Ovary (tissue), 10 donors: ENCODE measurements at places on chromosomes 7 and 10. TPM values are rescaled to one million over a fixed set of nuclear protein-coding genes. Genes with fewer than 3 reads are reported as not detected.

DNA sequence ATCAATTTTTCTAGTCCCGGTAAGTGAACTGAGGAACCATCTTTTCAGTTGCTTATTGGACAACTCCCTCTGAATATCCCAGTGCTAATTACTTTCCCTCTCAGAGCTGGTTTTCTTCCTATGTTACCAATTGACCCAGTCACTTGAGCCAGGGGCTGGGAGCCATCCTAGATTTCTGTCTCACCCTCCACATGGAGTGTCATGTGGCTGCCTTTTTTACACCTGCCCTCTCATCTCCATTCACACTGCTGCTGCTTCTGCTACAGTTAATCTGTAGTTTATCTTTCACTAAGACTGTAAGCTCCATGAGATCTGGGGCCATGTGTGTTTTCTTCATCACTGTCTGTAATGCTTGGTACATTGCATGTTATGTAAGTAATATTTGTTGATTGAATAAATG lies 35.8 kb downstream of the VCL start:
- no peak for DNase-seq

DNA sequence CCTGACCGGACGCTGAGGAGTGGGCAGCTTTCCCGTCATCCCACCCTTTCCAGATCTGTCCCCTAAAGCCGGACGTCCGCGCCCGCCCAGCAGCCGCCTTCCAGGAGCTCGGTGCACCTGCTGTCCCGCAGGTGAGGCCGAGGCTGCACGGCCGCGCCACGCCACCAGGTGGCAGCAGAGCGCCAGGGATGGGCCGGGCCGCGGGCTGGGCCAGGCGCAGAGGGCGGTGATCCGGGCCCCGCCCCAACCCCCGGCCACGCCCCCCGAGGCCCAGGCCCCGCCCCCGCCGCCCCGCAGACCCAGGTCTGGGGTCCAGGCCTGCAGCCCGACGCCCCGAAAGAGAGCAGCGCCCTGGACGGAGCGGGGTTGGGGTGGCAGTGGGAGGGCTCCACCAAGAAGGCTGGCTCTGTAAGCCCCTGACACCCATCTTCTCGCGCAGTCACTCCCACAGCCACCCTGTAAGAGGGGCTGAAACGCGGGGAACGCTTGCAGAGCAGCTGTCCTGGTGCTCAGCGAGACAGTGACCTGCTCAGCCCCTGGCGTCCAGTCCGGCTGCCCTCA lies 32.2 kb downstream of the FOXL3 start:
- DNase-seq: peak; percentile 62

DNA sequence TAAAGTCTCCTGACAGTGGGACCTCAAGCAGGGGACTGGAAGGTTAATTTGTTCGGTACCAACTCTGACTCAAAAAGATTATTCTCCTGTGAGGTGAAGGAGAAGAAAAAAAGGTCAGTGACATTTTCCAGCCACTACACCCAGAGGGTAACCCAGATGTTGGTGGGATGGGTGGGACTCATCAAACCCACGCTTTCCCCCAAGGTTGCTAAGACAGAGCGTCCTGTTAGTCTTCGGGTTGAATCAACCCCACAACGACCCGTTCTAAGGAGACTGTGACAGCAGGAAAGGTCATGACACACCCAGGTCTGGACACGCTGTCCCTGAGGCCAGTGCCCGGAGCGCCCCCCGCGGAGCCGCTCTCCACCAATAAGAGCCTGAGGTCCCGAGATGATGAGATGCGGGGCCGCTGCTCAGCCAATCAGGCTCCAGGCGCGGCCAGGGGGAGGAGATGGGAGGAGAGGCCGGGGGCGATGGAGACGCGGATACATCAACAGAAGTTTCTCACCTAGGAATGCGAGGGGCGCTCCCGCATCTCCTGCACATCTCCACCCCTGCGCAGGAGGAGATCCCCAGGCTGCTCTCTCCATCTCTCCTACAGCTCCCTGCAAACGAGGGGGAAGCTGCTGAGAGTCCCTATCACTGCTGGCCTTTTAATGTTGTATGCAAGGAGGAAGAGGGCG lies at the start of gene WNT16:
Gene WNT16, plus strand, starts transcription at position 493 of the 683 bp plus-strand sequence. CDS start 293 bp downstream, outside the sequence.
- no peak for DNase-seq

GRCh38 chr10:60367431-60367830 lies 22.2 kb downstream of the ANK3 start:
- DNase-seq: no peak

DNA sequence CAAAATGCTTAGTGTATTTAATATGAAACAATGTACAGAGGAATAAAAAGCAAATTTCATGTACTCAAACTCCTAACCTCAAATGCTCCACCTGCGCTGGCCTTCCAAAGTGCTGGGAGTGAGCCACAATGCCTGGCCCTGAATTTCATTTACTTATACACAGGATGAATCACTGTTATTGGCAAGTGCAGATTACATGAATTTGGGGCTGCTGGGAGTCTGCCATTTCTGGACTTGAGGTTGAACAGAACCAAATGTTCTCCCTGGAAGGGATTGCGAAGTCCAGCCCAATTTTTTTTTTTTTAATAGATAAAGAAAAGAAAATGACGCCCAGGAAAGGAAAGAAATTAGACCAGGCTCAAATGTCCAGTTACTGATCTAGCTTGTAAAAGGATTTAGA lies 6.8 kb upstream of the CSTF2T start:
- peak; percentile 96 for DNase-seq

GRCh38 chr7:34445653-34446052 lies 212.4 kb upstream of the NPSR1 start:
- no peak for DNase-seq

GRCh38 chr10:14414901-14415300 lies 84.2 kb upstream of the FRMD4A start:
- no peak for DNase-seq

GRCh38 chr10:81969136-81969535 lies 94.1 kb downstream of the NRG3 start:
- DNase-seq: no peak

DNA sequence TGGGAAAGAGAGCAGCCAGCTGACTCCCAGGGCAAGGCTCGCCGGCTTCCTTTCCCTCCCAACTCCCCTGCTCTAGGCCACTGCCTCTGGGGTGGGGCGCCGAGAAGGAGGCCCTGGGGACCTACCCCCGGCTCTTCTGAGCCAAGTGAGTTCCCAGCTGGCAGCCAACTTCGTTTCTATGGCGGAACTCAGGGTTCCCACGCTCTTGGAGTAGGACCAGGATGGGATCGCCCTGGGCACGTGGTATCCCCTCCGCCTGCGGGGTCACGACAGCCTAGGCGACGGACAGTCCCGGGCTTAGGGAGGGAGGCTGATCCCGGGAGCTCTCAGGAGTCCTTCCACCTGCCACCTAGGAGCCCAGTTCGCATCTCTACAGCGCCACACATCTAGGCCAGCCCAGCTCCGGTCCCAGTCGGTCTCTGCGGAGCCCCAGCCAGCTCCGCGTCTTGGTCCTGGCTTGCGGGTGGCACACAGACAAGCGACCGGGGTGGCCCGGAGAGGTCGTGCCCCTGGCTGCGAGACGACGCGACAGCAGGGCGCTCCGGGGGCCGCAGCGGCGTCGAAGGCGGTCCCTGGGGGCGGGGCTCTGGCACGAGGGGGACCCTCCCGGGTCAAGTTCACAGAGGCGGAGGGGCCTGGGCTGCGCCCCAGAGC lies 20.5 kb upstream of the GATA3 start:
- no peak for DNase-seq

DNA sequence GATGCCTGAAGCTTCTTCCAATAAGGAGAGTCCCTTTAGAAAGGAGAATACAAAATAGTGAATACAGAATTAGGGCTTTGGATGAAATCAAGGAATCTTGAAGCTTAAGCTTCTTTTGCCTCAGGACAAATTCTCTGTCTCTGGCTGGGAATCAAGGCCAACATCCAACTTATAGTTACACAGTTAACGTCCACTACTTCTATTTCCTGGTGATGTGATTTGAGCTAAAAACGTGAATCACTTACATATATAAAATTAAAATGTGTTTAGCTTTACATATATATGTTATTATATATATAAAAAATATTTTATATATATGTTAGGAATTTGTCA lies 11.4 kb upstream of the INPP5F start:
- no peak for DNase-seq

- DNase-seq: peak; percentile 21
Measured at GRCh38 chr10:34916314-34916713, 101.2 kb upstream of the PARD3 start.

DNA sequence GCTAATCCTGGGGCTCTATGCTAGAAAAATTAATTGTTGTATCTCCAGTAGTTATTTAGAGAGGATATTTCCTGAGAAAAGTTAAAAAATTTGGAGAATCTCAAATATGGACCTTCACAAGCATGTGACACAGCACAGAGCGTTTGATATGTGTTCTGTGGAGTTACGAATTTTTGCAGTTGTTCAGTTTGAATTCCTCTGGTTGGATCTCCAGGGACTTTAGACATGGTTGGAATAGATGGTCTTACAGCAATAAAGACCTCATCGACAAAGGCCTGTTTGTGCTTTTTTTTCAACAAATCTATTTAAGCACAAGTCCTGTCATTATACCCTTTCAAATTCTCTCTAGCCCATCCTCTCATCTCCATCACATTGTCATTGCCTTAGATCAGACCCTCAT lies 138.0 kb downstream of the TES start:
- no peak for DNase-seq

DNA sequence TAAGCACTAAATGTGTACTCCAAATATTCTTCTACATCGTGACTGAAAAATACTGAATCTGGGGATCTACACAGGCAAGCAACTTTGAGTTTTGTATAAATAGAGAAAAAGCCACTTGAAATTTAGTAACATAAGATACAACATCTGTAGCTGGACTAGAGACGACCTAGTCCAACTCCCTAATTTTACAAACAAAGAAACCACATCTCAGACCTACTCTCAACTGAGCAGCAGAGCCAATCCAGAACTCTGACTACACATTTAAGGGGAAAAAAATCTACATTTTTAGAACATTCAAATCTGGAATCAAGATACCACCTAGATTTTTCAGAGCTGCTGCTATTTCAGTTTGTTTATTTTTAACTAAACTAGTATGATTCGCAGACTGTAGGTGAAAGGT lies 88.9 kb downstream of the CABCOCO1 start:
- DNase-seq: no peak

- DNase-seq: no peak
Measured at GRCh38 chr10:95300022-95300539, 9.3 kb upstream of the PDLIM1 start.

DNA sequence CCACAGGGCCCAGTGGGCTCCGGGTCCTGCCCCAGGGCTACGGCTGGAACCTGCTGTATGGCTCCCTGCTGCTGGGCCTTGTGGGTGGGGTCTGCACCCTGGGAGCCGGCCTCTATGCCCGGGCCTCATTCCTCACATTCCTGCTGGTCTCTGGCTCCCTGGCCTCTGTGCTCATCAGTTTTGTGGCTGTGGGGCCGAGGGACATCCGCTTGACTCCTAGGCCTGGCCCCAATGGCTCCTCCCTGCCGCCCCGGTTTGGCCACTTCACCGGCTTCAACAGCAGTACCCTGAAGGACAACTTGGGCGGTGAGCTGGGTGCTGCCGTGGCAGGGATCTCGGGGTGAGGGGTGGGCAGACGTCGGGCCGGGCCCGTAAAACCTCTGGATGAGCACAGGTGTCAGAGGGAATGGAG lies 4.4 kb downstream of the SLC12A9 start:
- no peak for DNase-seq

GRCh38 chr10:58952162-58952601 lies 224.3 kb upstream of the PHYHIPL start:
- DNase-seq: peak; percentile 41

DNA sequence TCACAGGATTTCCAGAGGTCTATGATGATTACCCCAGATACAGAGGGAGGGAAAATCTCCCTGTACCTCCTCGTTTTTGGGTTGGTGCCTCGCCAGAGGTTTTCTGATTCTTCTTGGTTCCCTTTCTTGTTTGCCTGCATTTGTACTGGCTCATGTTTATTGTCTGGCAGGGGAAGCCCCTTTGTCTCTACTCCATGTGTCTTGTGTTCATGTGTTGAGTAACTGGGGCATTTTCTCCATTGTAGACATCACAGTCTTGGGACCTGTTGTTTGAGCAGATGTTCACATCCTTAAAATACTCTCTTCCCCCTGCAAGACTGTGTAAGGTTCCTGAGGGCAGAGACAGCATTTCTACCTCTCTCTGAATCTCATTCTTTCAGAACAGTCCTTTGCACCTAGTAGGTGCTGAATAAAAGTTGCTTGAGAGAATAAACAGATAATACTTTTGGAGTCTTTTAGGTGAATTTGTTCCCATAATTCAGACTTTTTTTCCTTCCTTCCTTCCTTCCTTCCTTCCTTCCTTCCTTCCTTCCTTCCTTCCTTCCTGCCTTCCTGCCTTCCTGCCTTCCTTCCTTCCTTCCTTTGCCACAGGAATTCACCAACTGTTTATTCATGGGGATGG lies 25.1 kb downstream of the CDK14 start:
- DNase-seq: no peak

DNA sequence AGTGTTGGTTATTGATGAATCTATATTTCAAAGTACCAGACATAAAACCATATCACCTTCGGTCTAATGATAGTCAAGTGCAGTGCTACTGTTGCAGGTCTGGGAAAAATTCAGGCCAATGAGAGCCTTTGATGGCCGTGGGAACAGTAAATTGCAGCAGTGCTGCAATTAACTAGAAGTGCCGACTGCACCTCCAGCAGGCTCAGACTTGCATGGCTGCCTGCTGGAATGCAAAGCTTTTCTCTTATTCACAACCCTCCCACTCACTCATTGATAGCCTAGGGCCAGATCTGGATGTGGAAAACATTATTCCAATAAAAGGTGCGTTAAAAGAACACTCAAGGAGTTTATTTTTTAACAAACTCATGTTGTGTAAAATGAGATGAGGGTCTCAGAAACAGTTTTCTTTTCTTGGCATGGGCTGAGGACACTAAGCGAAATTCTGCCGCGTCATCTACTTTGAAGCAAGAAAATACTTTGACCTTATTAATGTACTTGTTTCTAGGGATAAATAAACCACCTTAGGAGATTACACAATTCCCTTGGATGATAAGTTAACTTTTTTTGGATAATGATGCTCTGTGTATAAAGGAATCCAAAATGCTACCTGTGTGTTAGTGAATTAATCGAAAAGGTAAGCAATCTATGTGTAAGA lies 17.1 kb downstream of the PLXDC2 start:
- no peak for DNase-seq

DNA sequence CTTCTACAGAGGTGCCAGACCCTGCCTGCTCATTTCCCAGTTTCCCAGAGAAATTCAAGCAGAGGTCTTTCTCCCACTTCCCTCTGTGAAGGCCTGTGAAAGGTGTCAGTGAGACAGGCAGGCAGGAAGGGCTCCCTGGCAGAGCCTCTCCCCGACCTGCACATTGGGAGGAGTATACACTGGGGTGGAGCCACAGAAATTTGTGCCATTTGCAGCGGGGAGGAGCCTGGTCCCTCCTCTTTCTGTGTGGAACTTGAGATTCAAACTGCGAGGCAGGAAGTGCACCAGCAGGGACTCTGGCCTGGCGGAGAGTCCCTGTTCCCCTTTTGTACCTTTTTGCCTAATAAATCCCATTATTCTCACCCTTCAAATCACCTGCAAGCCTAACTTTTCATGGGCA lies 54.6 kb upstream of the OPN4 start:
- no peak for DNase-seq

Gene MKRN1
- total RNA-seq: 42.0 TPM

Gene CHN2
- total RNA-seq: 32.6 TPM

Gene SFTPA1
- 0.65 TPM for total RNA-seq

Gene GPR26
- total RNA-seq: not detected

Gene FAM241B
- 2.1 TPM for total RNA-seq

Gene LMOD2
- total RNA-seq: not detected

Gene LAMB1
- total RNA-seq: 151 TPM

Gene MBLAC1
- 3.4 TPM for total RNA-seq

Gene FAM24A
- not detected for total RNA-seq
